SK-N-SH (cell line): ENCODE measurements at places on chromosomes 2 and 18. TPM values are rescaled to one million over a fixed set of nuclear protein-coding genes. Genes with fewer than 3 reads are reported as not detected.

DNA sequence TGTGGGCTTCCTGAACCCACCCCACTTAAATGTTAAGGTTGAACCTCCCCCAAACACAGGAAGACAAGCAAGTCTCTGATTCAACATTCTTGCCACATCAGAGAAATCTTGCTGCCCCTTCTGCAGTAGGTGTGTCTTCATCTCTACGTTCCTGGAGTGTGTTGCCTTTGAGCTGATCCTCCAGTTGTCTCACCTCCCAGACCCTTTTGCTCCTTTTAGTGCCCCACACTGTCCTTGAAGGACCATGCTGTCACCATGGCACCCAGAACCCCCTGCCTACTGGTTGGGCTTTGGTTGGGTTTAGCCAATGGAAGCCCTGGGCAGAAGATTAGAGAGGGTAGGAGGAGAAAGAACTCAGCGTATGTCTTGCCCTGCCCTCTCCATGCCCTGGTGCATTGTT lies 10.7 kb downstream of the CAB39 start:
- no peak for DNase-seq

DNA sequence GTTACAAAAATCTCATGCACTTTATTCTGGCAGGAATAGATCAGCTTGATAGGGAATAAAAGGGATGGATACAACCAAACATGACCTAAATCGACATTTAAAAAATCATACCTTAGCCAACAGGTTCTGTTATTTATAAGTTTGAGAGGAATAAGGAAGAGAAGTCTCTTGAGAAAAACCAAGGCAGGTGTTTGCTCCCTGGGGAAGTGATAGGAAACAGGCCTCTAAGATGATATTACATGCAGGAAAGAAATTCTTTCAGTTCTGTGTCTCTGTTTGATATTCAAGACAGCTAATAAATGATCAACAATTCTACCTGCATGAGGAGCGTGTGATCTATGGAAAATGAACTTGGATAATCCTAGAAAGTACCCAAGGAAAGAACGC lies 184.8 kb upstream of the ZEB2 start:
- no peak for DNase-seq

DNA sequence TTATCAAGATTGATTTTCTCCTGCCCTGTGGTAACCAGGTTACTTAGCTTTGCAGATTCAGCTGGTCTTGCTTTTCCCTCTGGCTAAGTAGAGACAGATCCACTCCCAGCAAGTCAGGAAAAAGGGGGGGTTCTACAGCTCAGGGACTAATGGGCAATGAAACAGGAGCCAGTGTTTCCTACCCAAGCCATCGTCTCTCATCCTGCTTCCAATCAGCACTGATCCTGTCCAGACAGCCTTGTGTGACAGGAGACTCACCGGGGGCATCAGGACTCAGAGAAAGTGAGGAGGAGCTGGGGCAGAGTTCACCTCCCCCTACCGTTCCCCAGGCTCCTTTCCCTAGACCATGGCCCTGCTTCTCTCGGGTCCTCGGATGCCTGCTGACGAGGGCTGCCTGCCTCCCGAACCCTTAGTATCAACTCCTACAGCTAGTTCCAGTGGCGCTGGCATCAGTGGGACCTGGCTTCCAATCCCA lies 307.6 kb downstream of the ALK start:
- peak; percentile 84 for DNase-seq

DNA sequence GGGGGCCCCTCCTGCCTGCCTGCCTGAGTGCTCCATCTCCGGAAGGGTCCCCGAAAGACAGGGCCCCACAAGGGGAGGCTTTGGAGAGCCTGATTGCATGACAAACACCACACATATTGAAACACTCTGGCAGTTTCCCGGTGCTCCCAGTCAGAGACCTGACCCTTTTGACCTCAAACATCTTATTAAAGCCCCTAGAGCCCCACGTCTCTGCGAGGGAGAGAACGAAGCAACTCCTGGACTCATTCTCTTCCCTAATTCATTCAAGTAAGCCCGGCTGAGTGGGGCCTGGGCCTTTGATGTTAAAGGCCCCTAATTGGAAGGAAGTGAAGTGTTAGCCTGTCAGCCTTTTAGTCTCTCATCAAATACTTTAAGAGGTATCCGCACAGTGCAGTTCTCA lies 335.6 kb downstream of the CYRIA start:
- DNase-seq: no peak

DNA sequence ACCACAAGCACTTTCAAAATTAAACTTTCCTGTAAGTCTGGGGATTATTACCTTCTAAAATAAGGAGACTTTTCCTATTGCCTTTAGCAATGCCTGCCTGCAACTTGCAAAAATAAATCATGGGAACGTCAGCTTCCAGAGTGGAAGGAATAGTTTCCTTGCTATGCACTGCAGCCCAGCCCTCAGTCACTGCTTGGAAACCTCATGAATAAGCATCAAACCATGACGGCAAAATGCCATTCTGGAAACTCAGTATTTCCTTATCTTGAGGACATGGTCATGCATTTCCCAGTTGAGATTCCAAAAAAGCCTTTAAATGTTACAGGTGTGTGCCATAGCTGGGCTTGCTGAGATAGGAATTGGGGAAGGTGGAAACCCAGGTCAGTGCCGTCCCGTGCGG lies 84.2 kb upstream of the OTOS start:
- DNase-seq: no peak

DNA sequence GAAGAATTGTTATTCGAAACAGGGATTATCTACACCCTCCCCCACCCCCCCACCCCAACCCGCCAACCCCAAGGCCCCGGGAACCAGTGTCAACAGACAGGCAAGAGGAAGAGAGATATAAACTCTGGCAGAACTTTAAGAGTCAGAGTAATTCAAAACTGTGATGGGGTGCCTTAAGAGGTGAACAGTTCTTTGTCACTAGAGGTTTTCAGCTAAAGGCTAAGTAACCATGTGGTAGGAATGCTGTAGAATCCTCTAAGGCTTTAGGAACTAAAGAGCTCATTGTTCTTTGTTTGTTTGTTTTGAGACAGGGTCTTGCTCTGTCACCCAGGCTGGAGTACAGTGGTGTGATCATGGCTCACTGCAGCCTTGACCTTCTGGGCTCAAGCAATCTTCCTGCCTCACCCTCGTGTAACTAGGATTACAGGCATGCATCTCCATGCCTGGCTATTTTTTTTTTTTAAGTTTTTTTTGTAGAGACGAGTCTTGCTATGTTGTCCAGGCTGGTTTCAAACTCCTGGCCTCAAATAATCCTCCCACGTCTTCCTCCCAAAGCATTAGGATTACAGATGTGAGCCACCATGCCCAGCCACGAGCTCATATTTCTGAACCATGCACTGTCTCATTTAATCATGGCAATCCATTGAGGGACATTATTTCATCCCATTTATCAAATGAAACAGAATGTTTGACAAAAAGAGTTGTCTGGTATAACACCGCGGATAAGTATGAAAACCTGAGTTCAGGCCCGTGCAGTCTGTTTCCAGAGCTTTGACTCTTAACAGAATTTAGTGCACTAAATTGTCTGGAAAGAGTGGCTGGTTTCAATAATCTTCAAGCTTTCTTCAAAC lies 20.8 kb upstream of the TMEM17 start:
- no peak for DNase-seq

TMEM178A gene
- 0.60 and 0.84 TPM in 2 replicates for polyA plus RNA-seq

SERPINB12 gene
- polyA plus RNA-seq: not detected in 2 replicates

LINC00305 gene
- polyA plus RNA-seq: not detected in 2 replicates
